ENCODE measurements at places on chromosomes 1 and 21.

- DNase-seq = no peak
Measured at GRCh38 chr1:24278726-24279125, 40.4 kb upstream of the GRHL3 start.

DNA sequence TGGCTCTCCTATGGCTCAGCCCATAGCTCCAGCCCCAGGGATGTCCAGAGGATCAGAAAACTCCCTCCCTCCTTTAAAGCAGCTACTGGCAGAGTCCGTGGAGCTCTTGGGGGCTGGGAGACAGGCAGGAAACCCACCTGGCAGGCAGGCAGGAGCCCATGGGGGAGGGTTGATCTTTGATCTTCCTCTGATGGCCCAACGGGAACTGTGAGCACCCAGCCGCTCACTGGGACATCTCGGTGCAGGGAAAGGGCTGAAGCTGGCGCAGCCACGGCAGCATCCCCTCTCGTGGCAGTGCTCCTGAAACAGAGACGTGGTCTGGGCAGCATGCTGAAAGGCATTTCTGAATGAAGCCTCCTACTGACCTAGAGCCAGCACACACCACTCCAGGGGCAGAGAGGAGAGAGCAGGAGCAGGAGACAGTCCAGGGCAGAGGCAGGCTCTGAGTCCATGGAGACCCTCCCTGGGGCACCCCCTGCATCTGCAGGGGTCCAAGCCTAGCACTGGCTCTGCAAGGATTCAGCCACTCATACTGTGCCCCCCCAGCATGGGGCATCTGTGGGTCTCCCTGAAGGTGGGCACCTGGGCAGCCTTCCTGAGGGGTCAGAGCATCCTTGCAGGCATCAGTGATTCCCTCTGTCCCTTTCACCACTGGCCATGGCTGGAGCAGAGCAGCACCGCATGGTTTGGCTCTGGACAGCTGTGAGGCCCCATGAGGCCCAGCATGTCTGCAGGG, 4.9 kb upstream of the SLX9 start:
- no peak for DNase-seq

GRCh38 chr1:229282295-229282823, 11.4 kb downstream of the RAB4A start:
- no peak for DNase-seq

- DNase-seq = no peak
Measured at GRCh38 chr1:68819190-68819829, 322.4 kb upstream of the DEPDC1 start.

GRCh38 chr1:206679738-206680211, 4.9 kb upstream of the MAPKAPK2 start:
- no peak for DNase-seq

All from activated naive CD4-positive, alpha-beta T cell (primary cell).